ENCODE measurements at places on chromosomes 11 and 22.

GRCh38 chr11:2537896-2538724, 93.3 kb downstream of the KCNQ1 start:
- no peak for DNase-seq
- no peaks in the 10 kb centered on the region for H3K27me3 ChIP-seq
- no peak overlapping the region for H3K27ac ChIP-seq
- peaks cover 14% of the 10 kb centered on the region for H3K4me1 ChIP-seq
- no peak overlapping the region for H3K4me3 ChIP-seq
- no peaks in the 10 kb centered on the region for H3K36me3 ChIP-seq

GRCh38 chr11:18196532-18196931, 23.9 kb downstream of the MRGPRX4 start:
- peaks cover 13% of the 10 kb centered on the region for H3K27me3 ChIP-seq
- H3K27ac ChIP-seq: no peak overlapping the region
- H3K36me3 ChIP-seq: no peaks in the 10 kb centered on the region
- no peaks in the 10 kb centered on the region for H3K4me1 ChIP-seq

GRCh38 chr11:21807350-21807749, 385.5 kb upstream of the ANO5 start:
- H3K27ac ChIP-seq: no peak overlapping the region
- H3K4me3 ChIP-seq: no peak overlapping the region
- H3K4me1 ChIP-seq: no peaks in the 10 kb centered on the region
- no peaks in the 10 kb centered on the region for H3K36me3 ChIP-seq
- DNase-seq: no peak

DNA sequence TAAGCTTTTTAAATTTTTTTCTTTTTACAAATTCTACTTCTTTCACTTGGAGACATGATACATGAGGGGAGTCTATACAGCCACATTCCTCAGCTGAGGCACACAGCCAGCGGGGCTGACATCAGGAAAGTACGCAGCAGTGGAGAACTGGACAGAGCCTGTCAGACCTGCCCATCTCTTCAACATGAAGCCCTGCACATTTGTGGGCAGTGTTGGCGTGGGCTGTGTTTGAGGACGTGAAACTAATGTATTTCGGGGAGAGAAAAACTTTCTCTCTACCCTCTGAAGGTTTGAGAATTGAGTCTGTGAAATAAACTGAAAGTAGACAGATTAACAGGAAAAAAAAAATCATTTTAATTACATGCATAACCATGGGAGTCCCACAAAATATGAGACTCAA, 84.8 kb upstream of the HTATIP2 start:
- no peaks in the 10 kb centered on the region for H3K36me3 ChIP-seq
- H3K27me3 ChIP-seq: peaks cover 4% of the 10 kb centered on the region

GRCh38 chr11:72396041-72396440, 38.3 kb downstream of the CLPB start:
- peaks cover 6% of the 10 kb centered on the region for H3K4me1 ChIP-seq
- no peak overlapping the region for H3K27ac ChIP-seq
- H3K4me3 ChIP-seq: no peak overlapping the region
- no peak for DNase-seq
- H3K27me3 ChIP-seq: no peaks in the 10 kb centered on the region
- peaks cover 3% of the 10 kb centered on the region for H3K36me3 ChIP-seq

GRCh38 chr22:21931056-21931455, 21.6 kb downstream of the PPM1F start:
- no peak for DNase-seq
- H3K27me3 ChIP-seq: no peaks in the 10 kb centered on the region
- no peak overlapping the region for H3K27ac ChIP-seq
- H3K36me3 ChIP-seq: peaks cover 48% of the 10 kb centered on the region

- H3K27me3 ChIP-seq: no peaks in the 10 kb centered on the region
- H3K4me3 ChIP-seq: no peak overlapping the region
- H3K27ac ChIP-seq: no peak overlapping the region
- H3K4me1 ChIP-seq: peaks cover 29% of the 10 kb centered on the region
- no peak for DNase-seq
Observed at GRCh38 chr11:65432686-65433582, 10.3 kb downstream of the NEAT1 start.

DNA sequence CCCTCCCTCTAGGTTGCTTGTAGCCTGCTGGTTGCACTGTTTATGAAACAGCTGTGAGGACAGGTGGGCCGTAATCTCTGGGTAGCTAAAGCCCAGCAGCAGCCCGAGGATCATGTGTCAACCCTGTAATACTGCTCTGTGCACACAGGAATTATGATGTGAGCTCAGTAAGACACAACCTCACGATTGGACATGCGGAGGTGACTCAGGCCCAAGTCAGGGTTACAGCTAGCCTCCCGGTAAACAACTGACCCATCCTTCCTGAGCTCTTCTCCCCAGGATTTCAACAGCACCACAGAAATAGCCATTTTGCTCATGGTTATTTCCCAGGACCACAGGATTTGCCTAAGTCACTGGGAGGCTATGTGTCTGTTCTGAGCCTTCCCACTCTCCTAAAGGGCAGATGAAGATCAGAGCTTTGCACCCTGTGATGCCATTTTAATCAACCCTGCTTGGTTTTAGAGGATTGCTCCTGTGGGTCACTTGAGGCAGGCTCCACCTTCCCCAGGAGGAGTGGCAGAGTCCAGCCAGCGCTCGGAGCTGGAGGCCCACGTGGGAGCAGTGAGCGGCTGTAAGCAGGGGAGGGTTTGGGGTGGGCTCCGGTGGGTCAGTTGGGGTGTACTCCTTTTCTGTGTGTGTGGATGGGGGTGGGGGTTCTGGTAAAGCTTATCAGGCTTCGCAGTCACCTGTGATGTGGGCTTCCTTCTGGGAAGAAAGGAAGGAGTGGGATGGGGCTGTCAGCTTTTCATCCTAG, at the start of gene AMPD3:
TSS of gene AMPD3 (plus strand) at position 387 of the 754 bp plus-strand sequence. CDS start 6,256 bp downstream, outside the sequence.
- H3K27ac ChIP-seq: peak within 1 kb of the TSS; percentile 99
- DNase-seq: peak; percentile 52
- no peaks in the 10 kb centered on the region for H3K27me3 ChIP-seq
- peak within 1 kb of the TSS; percentile 59 for H3K4me3 ChIP-seq

DNA sequence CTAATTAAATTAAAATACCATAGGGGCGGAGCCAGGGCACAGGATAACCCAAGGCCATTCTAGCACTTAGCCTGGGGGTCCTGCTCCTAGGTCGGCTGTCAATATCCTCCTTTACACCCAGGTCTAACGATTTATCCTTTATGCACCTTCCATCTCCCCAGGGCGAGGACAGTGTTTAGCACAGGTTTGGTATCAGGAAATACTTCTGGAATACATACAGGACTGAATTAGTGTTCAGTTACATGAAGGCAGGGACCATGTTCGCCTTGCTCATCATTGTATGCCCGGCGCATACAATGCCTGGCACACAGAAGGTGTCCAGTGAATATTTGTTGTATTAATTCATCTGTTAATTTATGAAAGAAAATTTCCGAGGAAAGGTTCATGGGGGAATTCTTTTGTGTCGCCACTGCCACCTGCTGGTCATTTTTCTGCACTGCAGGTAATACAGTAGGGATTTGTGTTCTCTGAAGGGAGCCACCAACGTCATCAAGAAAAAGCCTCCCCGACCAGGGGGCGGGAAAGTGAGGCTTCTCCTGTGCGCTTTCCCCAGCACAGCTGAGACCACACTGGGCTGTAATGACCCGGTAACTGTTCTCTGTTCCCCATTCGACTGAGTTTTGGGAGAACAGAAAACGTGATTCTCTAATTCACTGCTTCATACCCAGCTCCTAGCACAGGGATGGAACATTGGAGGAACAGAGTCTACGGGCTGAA, 68.7 kb upstream of the ASPHD2 start:
- peaks cover 10% of the 10 kb centered on the region for H3K4me1 ChIP-seq
- no peak overlapping the region for H3K27ac ChIP-seq

DNA sequence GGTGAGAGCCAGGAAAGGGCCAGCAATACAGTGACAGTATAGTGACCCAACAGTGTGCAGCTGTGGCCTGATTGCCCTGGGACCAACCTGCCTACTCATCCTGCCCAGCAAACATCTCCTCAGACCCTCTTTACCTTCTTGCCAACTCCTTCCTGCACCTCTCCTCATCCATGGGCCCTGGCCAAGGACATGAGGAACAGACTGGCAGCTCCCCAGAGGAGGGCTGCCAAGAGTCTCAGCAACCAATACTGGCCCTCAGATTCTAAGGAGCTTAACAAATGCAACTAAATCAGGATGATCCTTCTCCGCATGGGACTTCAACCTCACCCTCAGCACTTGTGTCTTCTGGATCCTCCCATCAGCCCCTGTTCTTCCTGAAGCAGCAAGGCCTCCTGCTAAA, 77.0 kb downstream of the RPL27A start:
- H3K36me3 ChIP-seq: no peaks in the 10 kb centered on the region
- no peak for DNase-seq
- H3K27me3 ChIP-seq: no peaks in the 10 kb centered on the region
- peaks cover 3% of the 10 kb centered on the region for H3K4me1 ChIP-seq

- H3K4me3 ChIP-seq: no peak overlapping the region
- DNase-seq: no peak
- H3K36me3 ChIP-seq: peaks cover 37% of the 10 kb centered on the region
- no peak overlapping the region for H3K27ac ChIP-seq
Observed at GRCh38 chr22:26487996-26488395, 4.3 kb downstream of the SRRD start.

DNA sequence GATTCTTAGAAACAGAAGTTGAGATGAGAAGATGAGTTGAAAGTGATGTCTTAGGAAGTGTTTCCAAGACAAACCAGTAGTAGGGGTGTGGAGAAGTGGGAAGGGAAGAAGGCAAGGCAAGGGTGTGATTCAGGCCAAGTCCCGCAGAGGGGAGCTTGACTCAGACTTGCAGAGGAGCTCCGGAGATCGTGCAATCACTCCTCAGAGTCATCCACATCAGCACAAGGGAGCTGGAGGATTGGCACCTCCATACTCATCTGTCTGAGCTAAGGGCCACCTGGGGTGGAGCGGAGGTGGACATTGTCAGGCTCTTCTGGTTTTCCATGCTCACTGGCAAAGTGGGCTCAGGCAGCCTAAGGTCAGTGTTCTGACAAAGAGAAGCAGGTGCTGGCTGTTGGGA, 44.4 kb downstream of the CHRDL2 start:
- H3K4me1 ChIP-seq: peaks cover 9% of the 10 kb centered on the region
- H3K36me3 ChIP-seq: no peaks in the 10 kb centered on the region
- H3K4me3 ChIP-seq: no peak overlapping the region

- DNase-seq: no peak
- H3K4me1 ChIP-seq: peaks cover 6% of the 10 kb centered on the region
- H3K27ac ChIP-seq: no peak overlapping the region
- no peaks in the 10 kb centered on the region for H3K36me3 ChIP-seq
- no peak overlapping the region for H3K4me3 ChIP-seq
Observed at GRCh38 chr11:79173615-79174014, 267.2 kb downstream of the TENM4 start.

DNA sequence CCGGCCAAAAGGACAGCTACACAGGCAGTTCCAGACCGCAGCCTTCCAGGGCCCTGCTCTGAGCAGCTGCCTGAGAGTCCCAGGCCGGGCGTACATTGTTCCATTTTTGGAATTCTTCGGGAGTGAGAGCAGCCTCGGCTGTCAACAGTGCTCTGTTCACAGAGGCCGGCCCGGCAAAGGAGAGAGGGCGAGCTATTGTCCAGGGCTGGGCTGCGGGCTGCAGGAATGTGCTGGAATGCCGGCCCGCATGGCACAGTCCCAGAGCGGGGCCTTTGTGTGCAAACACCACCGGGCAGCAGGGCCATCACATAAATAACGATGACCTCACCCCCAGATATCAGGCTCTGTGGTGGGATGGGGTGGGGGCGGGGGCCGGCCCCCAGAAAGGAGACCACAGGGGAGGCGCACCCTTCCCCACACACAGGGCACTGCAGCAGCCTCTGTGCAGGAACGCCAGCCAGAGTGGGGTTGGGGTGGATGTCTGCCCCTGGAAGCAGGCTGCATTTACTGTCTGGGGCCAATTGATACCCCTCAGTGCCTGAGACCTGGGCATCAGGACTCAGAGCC, 15.8 kb downstream of the LINC01488 start:
- no peaks in the 10 kb centered on the region for H3K36me3 ChIP-seq
- no peaks in the 10 kb centered on the region for H3K4me1 ChIP-seq
- DNase-seq: no peak
- peaks cover 24% of the 10 kb centered on the region for H3K27me3 ChIP-seq
- no peak overlapping the region for H3K27ac ChIP-seq

DNA sequence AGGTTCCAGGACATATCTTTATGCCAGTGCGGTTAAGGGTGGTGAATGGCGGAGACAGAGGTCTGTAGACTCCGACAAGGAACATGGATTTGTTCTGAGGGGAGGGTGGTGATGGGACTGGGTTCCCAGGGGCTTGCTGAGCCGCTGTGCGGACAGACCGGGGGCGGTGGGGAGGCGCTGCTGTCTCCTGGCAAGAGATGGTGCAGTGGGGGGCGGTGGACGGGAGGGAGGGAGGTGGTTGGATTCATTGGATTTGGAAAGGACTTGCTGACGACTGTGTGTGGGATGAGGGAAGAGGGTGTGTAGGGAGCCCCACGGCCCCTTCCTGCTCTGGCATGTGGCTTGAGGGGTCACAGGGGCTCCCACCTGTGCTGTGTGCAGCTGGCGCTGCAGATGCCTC, 43.2 kb downstream of the FLRT1 start:
- H3K36me3 ChIP-seq: no peaks in the 10 kb centered on the region
- DNase-seq: no peak
- peaks cover 4% of the 10 kb centered on the region for H3K27me3 ChIP-seq
- no peaks in the 10 kb centered on the region for H3K4me1 ChIP-seq

DNA sequence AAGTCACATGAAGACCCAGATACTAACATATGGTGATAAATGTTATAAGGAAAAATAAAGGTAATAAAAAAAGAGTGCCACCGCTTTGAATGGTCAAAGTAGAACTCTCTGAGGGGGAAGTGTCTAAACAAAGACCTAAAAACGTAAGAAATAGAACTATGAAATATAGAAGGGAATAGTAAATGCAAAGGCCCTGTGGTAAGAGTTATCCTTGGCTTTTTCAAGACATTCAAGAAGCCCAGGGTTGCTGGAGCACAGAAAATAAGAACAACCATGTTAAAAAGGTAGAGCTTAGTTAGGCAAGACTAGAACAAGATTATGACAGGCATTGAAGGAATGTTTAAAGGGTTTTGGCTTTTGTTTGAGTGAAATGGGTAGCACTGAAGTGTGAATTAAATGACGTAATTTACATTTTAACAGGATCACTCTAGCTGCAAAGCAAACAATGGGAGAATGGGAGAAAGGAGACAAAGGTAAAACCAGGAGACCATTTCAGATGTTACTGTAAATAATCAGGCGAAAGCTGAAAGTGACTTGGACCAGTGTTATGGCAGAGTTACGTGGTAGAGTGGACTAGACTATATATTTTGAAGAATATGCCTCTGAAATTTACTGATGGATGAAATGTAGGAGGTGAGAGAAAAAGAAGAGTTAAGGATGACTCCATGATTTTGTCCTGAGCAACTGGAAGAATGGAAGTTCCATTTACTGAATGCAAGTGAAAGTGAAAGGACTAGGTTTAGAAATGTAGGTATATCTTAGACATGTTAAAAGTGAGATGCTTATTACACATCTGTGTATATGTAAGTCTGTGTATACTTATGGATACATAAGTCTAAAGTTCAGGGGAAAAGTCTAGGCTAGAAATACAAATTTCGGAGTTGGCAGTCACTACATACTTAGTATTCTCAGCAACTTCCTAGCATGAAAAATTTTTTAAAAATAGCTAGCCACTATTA, 28.5 kb downstream of the BTBD10 start:
- no peak overlapping the region for H3K27ac ChIP-seq
- no peak for DNase-seq
- no peak overlapping the region for H3K4me3 ChIP-seq
- no peaks in the 10 kb centered on the region for H3K36me3 ChIP-seq
- H3K4me1 ChIP-seq: peaks cover 4% of the 10 kb centered on the region

GRCh38 chr11:19199771-19200170, 2.0 kb downstream of the CSRP3 start:
- H3K27me3 ChIP-seq: peaks cover 16% of the 10 kb centered on the region
- H3K36me3 ChIP-seq: no peaks in the 10 kb centered on the region
- H3K4me1 ChIP-seq: peaks cover 6% of the 10 kb centered on the region
- no peak overlapping the region for H3K27ac ChIP-seq
- no peak overlapping the region for H3K4me3 ChIP-seq
- no peak for DNase-seq
